ENCODE measurements at places on chromosomes 7 and 10.

GRCh38 chr7:29234438-29234837 is 39.9 kb downstream of the CHN2 start:
- DNase-seq, result no peak

DNA sequence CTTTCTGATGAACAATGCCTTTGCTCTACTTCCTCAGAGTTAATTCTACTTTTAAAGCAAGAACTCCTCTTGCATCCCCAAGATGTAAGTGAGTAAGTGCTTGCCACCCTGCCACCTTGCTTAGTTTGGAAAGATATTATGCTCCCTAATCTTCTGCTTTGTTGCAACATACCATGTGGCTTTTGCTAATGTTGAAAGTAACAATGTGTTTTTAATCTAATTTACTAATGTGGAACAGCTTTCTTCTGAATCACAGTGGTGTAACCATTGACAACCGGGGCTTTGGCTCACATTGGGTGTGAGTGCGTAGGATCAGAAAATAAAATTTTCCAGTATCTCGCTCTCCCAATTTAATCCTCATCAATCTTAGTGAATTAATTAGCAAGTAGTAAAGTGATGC is 254.1 kb upstream of the PTER start:
- DNase-seq, result no peak

- DNase-seq, result no peak
Observed at GRCh38 chr7:23357190-23358093, 58.3 kb downstream of the MALSU1 start.

DNA sequence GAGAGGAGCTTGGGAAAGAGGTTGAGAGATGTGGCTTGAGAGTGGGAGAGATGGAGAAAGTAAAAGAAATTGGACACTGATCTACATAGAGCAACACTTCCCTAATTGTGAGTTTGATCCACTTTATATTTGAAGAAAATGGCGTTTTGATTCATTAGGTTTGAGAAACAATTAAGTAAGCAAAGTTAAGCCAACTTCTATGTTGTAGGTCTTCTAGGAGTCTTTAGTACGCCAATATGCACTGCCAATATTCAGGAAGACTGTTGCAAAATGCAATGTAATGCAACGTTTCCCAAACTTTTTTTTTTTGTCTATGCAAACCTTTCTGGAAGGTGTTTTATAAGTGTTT is 7.0 kb upstream of the PRTFDC1 start:
- DNase-seq, result no peak

DNA sequence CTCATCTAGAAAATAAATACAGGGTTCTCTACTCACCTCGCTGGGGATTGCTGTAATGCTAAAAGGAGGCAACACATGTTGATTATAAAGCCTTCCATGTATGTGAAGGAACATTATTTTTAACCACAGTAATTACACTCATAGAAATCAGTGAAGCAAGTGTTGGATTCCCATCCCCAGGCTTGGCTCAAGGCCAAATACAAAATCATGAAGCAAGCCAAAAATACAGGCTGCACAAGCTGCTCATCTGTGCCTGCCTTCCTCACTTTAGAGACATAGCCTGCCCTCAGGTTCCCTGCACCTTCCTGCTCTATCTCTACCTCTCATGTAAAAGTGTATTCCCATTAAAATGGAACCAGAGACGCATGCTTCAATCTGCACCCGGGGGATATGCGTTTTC is 1077.1 kb upstream of the C7orf33 start:
- no peak for DNase-seq

GRCh38 chr7:81190997-81191768 is 272.3 kb upstream of the SEMA3C start:
- no peak for DNase-seq

Measured in CD4-positive, alpha-beta T cell treated with Interleukin-6 for 4 hours (primary cell).